ENCODE measurements at places on chromosomes 3 and 15.

GRCh38 chr3:150240891-150241290 lies 167.2 kb upstream of the TSC22D2 start:
- no peak for DNase-seq

DNA sequence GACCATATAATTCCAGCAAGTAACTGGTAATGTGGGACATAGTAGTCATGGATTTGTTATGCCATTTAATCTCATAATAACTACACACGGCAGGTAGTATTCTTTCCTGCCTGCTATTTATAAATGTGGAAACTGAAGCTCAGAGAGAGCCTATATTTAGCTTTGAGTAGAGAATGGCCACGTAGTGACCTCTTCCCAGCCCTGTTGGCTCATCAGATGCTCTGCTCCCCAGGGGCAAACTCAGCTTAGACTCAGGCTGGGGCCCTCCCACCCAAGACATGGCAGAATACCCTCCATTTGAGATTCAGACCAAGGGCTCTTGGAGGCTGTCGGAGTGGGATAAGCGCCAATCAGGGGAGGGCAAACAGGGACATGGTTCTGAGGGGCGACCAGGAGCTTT lies 17.3 kb upstream of the HDAC11 start:
- DNase-seq = no peak

DNA sequence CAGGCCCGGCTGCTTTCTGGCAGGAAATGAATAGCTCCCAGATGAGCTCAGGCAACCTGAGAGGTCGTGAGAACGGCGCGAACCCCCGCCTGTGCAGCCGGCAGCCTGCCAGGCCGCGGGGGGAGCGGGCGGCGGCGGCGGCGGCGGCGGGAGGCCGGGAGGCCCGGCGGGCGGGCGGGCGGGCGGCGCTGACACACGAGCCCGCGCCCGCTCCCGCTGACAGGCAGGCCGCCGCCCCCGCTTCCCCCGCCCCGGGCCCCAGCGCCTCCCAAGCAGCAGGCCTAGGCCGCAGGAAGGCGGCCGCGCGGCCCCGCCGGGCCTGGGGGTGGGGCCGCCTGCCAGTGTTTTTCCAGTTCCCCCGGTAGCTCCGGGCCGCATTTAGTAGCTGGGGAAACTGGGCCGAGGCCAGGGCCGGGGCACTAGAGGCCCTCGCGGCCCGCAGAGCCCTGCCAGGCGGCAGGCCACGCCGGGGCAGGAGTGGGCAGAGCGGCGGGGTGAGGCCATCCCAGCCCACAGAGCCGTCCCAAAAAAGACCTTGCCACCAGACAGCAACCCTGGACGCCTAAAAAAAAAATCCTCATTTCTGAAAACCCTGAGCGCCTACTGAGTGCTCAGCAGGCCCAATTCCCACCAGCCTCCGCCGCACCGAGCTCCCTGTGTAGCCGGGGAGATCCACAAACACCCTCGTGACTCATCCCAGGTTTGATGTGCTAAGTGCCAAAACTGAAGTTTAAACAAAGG lies 5.6 kb downstream of the HES1 start:
- peak; percentile 87 for DNase-seq

DNA sequence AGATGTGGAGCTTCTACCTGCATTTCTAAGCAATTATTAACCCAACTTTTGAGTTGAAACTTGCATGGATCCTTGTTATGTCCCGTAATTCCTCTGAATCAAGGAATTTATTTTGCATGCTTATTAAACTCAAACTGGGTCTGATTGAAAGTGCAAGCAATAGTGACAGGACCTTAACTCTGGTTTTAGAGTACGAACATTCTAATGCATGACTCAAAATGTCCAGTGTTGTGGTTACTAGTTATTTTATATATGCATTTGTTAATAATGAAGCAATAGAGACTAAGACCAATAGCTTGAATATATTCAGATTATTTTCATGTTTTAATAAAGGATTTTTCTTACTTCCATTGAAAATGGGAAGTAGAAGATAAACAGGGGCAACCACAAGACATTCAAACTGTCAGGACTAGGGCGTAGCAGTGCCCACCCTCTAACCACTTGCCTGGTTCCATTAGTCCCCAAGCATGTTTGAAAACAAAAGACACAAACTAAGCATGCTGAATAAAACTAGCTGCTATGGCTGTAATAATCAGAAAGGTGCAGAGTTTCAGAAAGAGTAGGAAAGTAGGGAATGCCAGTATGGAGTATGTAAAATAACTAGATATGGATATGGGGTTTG lies 28.1 kb downstream of the OIP5 start:
- no peak for DNase-seq

GRCh38 chr15:51403072-51403878 lies 61.8 kb downstream of the GLDN start:
- no peak for DNase-seq
